ENCODE measurements at places on chromosomes 2 and 18.

DNA sequence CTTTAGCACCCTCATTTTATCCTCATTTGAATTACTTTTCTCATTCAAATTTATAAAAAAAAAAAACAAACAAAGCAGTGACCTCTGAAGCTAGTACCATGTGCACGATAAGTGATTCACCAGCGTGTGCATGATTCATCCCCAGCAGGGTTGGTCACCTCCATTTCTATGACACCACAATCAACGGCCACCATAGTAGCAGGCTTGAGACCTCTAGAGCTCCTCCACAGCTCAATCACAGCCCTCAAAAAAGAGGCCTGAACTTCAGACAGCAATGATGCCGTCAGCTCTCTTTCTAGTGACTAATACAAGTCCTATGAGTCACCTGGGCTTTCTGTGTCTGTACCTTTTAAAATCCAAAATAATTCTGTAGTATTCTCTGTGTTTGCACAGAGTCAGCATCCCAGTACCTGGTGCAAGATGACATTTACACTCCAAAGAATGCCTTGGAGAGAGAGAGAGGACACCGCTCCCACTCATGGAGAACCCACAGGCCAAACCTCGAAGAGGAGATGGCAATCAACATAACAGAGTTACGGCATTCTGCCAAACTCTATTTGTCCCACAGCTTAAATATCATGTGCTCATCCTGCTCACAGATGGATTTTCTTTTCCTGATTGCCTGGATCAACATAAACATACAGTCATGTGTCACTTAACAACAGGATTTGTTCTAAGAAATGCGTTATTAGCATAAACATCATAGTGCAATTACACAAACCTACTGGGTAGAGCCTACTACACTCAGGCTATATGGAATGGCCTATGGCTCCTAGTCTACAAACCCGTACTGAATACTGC is 58.7 kb downstream of the L3MBTL4 start:
- DNase-seq: no peak

DNA sequence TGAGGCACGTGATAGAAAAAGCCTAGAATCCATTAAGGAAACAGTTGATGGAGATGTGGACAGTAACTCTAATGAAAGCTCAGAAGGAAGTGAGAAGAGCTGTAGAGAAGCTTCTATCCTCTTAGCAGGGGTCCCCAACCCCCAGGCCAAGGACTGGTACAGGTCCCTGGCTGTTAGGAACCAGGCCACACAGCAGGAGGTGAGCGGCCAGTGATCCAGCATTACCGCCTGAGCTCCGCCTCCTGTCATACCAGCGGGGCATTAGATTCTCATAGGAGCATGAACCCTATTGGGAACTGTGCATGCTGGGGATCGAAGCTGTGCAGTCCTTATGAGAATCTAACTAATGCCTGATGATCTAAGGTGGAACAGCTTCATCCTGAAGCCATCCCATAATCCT is 8.7 kb upstream of the IMP4 start:
- no peak for DNase-seq

- DNase-seq: no peak
These were observed 573 bp downstream of the IGFBP2 start for GRCh38 chr2:216633616-216634369.

DNA sequence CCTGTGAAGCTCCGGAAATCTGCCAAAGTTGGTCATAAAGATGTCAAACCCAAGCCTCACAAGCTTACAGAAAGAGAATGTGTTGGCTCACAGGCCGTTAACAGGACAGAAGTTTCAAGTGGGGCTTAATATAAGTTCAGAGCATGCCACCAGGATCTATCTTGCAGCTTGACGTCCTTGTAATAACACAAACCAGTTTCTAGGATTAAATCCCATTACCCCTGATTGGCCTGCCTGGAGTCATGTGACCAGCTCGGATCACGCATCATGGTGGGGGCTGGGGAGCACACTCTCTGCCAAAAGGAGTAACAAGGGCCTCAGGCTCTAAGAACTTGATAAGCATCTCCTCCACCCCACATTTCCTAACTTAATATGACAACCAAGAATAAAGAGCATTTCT is 38.9 kb upstream of the SCG2 start:
- DNase-seq: no peak

DNA sequence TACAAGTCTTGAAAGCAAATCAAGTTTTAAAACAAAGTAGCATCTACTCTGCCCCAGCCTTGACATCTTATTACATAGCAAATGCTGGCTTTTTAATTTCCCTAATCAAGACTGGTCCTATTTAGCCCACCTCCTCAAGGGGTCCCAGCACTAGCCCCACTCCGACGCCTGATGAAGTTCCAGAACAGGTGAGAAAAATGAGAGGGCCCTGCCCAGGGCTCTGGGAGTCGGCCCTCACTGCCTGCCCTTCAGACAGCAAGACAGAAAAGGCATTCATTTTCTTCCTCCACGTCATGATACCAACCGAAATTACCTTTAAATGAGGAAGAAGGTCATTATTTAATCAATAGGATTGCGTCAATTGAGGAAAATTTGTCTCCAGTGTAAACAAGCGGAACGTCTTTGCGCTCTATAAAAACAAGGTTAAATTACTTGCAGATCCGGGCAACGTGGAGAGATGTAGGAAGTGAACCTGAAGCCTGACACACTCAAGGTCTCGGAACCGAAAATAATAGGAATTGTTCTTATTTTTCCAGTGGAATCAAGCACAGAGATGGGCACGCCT is 170.6 kb upstream of the PKDCC start:
- no peak for DNase-seq

DNA sequence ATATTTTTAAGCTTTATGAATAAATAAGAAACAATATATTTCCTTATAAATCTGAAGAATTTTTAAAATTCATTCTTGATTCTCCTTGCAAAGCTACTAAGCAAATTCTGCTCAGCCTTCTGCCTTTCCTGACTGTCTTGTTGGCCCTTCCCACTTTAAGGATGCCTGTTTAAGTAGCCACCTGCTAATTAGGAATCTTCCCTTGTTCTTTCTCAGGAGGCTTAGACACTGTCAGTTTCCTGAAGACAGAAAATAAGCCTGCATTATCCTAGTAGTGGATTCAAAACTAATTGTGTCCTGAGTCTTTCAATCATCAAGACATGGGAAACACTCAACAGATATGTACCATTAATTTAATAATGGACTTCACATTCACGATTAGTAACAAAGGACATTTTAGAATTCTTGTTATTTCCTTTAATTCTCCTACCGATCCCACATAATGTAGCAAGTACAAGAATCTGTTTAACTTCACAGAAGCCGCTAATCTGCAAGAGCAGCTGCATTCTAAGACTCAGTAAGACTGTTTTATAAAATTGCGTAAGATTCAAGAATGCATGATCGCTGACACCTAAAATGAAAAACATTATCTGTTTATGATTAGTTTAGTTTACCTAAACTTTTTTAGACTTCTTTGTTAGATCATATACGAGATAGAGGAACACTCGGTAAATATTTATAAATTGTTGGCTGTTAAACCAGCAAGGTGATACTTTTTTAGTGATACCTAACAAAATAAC is 445.4 kb upstream of the DSEL start:
- DNase-seq: no peak

- no peak for DNase-seq
These were observed 125.5 kb downstream of the DYSF start for GRCh38 chr2:71578767-71579342.

GRCh38 chr18:73043611-73044010 is 175.8 kb upstream of the NETO1 start:
- no peak for DNase-seq

DNA sequence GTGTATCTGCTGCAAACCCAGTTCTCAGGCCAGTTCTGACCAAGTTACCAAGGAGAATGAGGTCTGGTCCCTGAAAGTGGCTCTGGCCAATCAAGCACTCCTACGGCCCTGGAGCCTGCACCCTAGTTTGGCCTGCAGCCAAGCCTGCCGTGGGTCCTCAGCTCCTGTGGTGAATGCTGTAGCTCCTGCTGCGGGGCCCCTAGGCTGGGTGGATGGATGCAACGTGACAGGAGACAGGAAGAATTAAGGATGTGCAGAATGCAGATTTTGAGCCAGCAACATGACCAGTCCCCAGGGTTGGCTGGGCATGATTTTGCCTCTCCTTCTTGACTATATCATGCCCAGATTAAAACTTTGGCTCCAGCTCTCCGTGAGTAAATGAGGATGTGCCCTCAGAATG is 97.2 kb downstream of the SMAD7 start:
- no peak for DNase-seq

GRCh38 chr2:233422050-233422639 is 67.9 kb downstream of the DGKD start:
- DNase-seq: peak; percentile 50

Measured in stimulated activated CD4-positive, alpha-beta T cell treated with anti-CD3 and anti-CD28 coated beads, Interleukin-2, amount 100 ng/mL, for 24 hours (primary cell).